Psoas muscle (tissue), 8 donors: ENCODE measurements at places on chromosomes 6 and 20.

GRCh38 chr6:44052419-44053023 is 74.7 kb downstream of the MRPL14 start:
- peak; percentile 72 for DNase-seq

- DNase-seq: no peak
Measured at GRCh38 chr20:40860487-40860902, 168.1 kb upstream of the TOP1 start.

DNA sequence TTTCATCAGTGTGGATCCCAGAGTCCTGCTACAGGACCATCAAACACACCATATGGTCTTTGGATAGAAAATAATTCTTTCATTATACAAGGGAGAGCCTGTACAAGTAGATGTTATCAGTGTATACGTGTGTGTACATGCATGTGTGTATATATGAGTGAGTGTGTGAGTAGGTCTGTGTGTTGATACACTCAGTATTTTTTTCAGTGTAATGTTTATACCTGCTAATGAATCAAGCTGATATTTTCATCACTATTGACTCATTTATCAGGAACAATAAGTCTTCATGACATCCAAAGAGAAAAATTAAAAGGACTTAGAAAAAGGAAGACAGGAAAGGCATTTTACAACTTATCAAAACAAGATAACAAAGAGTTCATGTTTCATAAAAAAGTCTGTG is 66.5 kb downstream of the EPM2A start:
- DNase-seq: no peak

DNA sequence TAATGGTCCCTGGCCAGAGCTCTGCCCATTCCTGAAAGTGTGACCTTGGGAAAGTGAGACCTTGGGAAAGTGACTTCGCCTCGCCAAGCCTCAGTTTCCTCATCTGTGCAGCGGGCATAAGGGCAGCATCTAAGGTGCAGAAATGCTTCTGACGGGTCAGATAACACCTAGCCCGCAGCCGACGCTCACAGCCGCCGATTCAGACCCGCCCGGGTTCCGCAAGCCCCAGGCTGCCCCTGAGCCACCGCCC is 486 bp downstream of the FKBP1A start:
- DNase-seq: no peak

DNA sequence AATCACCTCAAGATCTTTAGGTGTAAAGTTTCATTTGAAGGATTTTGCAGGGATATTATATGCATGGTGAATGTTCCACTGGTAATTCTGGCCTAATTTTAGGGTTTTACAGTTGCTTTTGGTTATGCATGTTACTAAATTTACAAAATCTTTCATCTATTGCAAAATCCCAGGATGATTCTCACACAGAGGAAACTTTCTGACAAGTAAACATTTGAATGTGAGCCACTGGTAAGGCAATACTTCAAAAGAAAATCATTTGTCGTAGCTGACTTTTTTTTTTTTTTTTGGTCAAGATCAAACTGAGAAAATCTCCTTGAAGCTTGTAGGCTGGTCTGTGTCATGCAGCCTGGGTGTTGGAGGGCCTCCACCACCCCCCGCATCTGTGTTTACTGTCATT is 141.9 kb upstream of the EXOC2 start:
- DNase-seq: no peak

DNA sequence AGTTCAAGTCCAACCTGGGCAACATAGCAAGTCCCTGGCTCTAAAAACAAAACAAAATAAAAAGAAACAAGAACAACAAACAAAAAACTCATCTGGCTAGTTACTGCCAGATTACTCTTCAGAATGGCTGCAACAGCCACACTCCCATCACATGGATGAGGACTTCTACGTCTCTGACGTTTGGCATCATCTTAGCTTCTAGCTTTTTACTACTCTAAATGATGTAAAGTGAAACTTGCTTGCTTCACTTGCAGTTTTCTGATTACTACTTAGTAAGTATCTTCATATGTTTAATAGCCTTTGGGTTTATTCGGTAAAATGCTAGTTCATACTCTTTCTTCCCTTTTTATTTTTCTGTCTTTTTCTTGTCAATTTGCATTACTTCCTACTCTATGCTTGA is 161.1 kb upstream of the CARMIL1 start:
- DNase-seq: no peak

DNA sequence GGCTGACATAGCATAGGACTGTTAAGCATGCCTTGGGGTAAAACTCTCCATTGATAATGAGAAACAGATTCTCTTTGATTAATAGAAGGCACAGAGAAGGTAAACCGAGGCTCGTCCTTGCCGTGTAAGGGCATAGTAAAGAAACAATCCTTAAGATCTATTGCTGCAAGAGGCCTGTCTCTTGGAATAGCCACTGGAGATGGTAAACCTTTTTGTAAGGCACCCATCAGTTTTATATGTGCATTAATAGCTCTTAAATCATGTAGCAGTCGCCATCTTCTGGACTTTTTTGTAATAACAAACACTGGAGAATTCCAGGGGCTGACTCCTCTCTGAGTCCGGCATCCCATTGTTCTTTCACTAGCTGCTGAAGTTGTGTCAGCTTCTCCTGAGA is 8.4 kb upstream of the ABHD12 start:
- DNase-seq: no peak
